ENCODE measurements at places on chromosomes 2 and 18.
A peak's percentile ranks its signal among the peaks of the same experiment; 100 is the strongest.

GRCh38 chr2:136437461-136437860, 319.5 kb upstream of the CXCR4 start:
- no peak for DNase-seq

DNA sequence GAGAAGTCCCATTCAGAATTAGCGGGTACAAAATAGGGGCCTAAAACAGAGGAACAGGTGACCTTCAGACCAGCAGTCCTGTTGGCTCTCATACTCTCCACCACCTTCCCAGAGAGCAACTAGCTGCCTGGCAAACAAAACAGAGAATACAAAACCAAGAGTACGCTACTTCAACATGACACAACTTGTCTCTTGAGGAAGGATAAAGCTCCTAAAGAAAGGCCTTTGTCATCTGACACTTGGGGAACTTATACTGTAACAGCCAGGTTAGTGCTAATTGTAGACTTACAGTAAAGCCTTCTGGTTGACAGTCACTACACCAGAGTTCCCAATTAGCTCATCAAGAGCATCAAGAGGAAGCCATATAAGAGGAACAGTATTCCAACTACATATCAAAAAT, 282.1 kb upstream of the NT5C1B start:
- DNase-seq: no peak

GRCh38 chr2:218019411-218020060, 16.7 kb upstream of the TNS1 start:
- DNase-seq: no peak

DNA sequence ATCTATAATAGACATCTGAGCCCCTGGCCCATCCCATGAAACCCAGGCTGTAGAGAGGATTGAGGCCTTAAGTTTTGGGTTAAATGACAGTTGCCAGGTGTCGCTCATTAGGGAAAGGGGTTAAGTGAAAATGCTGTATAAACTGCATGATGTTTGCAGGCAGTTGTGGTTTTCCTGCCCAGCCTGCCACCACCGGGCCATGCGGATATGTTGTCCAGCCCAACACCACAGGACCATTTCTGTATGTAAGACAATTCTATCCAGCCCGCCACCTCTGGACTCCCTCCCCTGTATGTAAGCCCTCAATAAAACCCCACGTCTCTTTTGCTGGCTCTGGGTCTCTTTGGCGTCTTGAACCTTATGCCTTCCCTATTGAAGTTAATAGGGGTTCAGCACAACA, 110.7 kb downstream of the XRCC5 start:
- no peak for DNase-seq

GRCh38 chr2:203994735-203995134, 58.2 kb downstream of the ICOS start:
- DNase-seq: no peak

DNA sequence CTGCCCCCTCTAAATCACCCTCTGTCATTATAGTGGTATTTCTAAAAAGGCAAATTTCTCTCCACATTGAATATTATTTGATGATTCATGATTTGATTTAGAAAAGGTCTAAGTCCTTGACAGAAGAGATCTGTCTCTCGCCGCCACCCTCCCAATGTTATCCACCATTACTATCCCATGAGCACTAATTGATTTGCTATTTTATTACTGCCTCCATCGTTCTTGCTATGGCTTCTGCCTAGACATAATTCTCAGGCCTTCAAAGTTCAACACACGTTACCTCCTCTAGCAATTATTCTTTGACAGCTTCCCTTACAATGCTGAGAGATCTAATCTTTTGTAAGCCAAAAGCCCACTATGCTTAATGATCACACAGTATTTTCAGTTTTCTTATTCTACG, 507.0 kb upstream of the CHAC2 start:
- no peak for DNase-seq

DNA sequence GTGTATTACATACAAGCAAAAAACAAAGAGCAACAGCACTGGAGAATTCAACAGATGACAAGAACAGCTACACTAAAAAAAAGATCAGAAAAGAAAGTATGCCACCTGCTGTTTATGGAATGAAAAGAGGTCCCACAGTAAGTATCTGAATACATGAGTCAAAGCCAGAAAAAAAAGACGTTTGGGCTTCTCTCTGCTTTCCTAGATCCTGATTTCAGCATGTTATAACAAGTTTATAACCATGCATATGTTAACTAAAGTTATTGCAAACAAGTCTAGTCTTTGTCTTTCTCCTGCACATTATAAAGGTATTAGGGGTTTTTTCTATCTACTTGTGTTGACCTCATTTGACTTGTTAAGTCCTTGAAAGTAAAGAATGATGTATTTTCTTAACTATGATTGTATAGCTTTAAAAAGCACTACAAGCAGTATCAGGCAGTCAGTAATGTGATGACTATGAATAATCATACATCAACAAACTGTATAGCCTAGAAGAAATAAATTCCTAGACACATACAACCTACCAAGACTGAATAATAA, 108.5 kb upstream of the COL5A2 start:
- peak; percentile 25 for DNase-seq

DNA sequence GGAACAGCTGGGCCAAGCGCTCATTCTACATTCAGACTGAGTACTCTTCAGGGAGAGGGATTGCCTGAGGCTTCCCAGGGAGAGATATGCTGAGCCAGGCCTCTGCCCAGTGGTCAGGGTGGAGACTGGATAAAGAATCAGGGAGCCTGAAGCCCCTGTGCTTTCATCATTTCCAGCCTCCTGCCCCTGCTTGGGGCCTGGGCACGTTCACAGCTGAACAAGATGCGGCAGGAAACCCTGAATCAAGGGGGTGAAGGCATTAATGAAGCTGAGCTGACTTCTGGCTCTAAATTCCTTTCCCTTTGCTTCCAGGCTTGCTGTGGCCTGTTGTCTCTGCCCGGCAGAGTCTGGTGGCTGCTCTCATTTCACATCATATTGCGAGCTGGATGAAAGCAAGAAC, 35.0 kb downstream of the RPL37A start:
- DNase-seq: no peak

- no peak for DNase-seq
Measured at GRCh38 chr2:240202586-240202985, 62.1 kb upstream of the OTOS start.

DNA sequence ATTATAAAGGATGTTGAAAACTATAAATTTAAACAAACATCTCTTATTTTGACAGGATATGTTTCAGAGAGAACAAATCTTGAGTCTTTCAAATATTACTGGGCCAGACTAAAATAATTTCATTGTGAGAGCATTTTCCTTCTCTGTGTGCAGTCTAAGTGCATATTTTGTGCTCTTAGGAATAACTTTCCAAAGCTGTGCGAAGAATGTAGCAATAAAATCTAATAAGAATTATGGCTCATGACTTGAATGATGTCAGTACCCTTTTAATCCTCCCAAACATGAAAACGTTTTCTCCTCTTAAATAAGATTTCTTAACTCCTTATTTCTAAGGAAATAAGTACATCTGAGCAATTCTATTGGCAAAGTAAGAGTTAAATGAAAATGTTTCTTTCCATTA, 76.2 kb upstream of the EFEMP1 start:
- DNase-seq: no peak

DNA sequence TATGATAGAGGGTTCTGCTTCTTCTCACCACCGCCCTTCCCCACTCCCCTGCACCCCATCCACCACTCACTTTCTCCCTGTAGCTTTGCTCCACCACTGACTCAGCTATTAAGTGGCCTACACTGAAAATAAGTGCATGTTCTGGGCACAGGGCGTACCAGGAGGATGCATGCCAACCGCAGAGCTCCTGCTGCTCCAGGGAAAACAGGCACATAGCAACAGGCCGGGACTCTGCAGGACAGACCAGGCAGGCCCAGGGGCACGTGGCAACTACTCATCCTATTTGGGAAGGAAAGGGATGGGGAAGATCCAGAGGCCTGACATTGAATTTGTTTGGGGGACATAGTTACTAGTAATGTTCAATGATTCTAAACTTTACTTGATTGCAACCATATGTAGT, 28.4 kb downstream of the ARL4C start:
- DNase-seq: no peak

- no peak for DNase-seq
Measured at GRCh38 chr2:60806988-60807681, 51.1 kb downstream of the PAPOLG start.

GRCh38 chr18:63487676-63488075, 10.9 kb downstream of the SERPINB5 start:
- DNase-seq: no peak

DNA sequence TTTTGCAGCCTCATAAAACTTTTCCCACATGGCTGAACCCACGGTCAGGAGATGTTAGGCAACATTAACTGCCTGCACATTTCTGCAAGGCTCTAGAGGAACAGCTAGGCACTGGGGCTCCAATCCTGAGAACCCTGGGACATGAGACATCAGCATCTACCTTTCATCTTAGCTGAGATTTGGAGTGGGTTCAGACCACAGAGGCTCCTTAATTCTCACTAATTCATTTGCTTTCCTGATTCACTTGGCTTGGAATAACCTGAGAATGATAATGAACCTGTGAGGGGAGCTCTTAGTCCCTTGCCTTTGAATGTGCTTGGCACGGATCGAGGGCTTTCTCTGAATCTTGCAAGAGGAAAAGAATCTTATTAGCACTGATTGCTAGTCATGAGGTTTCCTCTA, 266.2 kb downstream of the FIGN start:
- no peak for DNase-seq

GRCh38 chr2:209582281-209582680, 158.4 kb downstream of the MAP2 start:
- DNase-seq: no peak

- DNase-seq: no peak
Measured at GRCh38 chr18:40233931-40234616, 1721.0 kb upstream of the PIK3C3 start.

DNA sequence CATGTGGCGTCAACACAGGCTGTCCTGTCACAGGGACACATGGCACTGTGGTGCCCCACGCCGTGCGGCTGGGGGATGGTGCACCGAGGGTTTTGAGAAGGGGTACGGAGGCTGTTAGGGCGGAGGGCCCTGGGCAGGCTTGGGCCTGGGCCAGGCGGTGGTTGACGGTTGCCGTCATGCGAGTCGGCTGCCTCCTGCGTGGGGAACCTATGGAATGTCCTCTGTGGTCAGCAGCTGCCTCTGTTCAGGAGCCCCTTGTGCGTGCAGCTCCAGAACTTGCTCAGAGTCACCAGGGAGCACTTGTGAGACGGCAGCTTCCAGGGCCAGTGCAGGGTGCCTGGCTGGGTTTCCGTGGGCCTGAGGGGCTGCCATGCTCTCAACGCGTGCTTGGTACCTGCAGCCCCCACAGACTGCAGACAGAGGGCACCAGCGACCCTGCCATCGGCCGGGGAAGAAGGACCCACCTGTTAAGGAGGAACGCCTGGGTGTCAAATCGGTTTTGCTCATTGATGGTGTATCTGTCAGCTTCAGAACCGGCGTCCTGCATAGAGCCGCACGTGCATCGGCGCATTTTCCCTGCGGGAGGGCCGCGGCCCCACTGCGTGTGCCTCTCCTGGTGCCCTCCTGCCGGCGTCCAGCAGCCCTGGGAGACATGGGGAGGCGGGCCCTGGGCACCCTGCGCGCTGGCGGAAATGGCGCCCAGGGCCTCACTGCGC, 10.0 kb upstream of the D2HGDH start:
- peak; percentile 57 for DNase-seq

DNA sequence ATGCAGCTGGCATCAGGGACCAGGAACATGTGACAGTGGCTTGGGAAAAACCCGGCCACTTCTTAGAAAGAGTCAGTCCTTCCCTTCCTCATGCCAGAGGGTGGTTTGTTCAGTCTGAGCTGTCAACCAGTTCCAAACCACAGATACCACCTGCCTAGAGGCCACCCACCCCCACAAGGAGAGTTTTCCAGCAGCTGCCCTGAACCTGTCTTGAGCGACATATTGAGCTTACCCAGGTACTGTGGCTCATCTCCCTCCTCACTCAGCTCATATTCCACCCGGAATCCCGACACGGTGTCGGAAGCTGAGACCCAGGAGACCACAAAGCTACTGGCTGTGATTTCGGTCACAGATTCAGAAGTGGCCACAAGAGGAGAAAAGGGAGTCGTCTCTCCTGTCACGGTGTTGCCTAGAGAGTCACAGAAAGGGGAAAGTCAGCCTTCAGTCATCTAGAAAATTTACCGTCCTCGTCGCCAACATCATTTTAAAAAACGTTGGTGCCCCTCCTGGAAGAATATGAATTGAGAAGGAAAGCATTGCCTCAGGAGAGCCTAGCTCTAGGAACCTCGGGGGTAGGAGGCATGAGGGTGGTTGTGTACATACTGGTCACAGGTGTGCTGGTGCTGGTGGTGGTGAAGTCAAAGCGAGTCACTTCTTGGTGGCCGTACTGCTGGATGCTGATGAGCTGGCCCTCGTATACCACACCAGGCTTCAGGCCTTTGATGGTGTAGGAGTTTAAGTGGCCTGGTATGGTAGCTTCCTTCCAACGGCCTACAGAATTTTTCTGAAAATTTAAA, 26.3 kb downstream of the FN1 start:
- DNase-seq: no peak

DNA sequence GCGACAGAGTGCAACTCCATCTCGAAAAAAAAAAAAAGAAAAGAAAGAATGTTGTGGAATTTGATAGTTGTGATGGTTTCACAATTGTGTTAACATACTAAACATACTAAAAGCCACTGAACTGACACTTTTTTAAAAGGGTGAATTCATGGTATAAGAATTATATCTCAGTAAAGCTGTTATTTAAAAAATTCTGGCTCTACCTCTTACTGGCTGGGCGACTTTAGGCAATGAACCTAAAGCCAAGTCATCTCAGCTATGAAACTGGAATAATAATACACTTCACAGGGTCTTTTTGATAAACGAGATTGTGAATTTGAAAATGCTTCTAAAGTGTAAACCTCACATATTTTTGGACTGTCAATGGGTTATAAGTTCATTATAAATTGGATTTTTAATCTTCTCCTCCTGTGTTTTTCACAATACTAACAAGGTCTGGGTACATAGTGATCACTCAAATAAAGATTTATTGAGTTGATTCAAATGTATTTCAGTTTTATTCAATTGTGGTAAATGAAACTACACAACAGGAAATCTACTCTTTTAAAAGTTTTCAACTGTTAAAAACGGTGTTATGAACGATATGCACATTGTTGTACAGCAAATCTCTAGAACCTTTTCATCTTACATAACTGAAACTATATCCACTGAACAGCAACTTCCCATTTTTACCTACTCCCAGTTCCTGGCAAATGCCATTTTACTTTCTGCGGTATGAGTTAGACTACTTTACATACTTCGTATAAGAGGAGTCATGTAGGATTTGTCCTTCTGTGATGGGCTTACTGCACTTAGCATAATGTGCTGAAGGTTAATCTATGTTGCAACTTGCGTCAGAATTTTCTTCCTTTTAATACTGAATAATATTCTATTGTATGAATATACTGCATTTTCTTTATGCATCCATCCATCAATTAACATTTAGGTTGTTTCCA, 43.0 kb upstream of the GTF2A1L start:
- no peak for DNase-seq

All from D341Med (cell line).